ENCODE measurements at places on chromosomes 3 and 15.
A peak's percentile ranks its signal among the peaks of the same experiment; 100 is the strongest.

- no peak for DNase-seq
Observed at GRCh38 chr3:172158741-172159140, 119.4 kb downstream of the FNDC3B start.

DNA sequence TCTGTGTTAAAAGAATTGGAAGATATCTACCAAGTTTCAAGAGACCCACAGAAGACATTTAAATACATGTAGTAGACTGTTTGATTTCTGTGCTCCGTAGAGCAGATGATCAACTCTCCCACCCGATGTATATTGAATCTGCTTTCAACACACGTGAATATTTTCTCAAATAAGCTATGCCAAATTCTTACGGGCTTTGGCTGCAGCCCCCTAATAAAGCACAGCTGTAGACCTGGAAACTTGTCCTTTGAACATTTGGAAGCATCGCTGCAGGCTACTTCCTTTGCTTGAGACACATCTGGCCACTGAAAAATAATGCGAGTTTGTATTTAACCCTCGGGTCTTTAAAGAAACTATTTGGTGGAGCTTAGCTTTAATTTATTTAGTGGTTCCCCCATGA is 98.3 kb upstream of the SELENOK start:
- DNase-seq: peak; percentile 28

- no peak for DNase-seq
Observed at GRCh38 chr3:151307131-151307530, 9.5 kb downstream of the GPR87 start.

DNA sequence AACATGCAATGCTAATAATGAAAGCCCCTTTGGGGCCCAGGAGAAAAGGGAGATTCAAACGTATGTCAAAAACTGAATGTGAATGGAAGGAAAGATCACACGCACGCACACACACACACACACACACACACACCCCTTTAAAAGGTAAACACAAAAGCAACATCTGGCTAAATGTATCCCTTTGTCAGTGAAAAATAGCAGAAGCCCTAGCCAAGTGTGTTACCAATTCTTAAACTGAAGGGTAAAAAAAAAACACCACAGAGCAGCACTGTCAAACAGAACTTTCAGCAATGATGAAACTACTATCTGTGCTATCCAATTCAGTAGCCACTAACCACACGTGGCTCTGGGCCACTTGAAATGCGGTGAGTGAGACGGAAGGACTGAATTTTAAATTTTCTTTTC is 4.9 kb downstream of the RFTN1 start:
- peak; percentile 59 for DNase-seq

GRCh38 chr3:125512135-125512920 is 7.7 kb downstream of the SNX4 start:
- DNase-seq: no peak

GRCh38 chr3:39327746-39328349 is 1.7 kb upstream of the CCR8 start:
- DNase-seq: no peak

DNA sequence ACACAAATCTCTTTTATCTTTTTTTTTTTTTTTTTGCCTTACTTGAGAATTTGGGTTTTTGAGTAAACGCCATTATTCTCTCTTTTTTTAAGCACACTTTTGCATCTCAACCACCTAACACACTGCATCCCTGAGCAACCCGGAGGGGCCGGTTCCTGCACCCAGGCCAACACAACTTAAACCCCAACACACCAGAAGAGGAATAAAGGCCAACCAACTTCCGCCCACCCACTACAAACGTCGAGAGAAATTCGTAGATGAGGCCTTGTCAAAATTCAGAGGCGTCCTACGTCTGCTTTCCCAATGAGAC is 389 bp upstream of the CCNB2 start:
- no peak for DNase-seq

- no peak for DNase-seq
Observed at GRCh38 chr15:33374226-33374914, 63.6 kb downstream of the RYR3 start.

GRCh38 chr3:194321693-194322640 is 29.2 kb downstream of the CPN2 start:
- no peak for DNase-seq

GRCh38 chr15:68209735-68210408 is 4.7 kb upstream of the CALML4 start:
- no peak for DNase-seq

DNA sequence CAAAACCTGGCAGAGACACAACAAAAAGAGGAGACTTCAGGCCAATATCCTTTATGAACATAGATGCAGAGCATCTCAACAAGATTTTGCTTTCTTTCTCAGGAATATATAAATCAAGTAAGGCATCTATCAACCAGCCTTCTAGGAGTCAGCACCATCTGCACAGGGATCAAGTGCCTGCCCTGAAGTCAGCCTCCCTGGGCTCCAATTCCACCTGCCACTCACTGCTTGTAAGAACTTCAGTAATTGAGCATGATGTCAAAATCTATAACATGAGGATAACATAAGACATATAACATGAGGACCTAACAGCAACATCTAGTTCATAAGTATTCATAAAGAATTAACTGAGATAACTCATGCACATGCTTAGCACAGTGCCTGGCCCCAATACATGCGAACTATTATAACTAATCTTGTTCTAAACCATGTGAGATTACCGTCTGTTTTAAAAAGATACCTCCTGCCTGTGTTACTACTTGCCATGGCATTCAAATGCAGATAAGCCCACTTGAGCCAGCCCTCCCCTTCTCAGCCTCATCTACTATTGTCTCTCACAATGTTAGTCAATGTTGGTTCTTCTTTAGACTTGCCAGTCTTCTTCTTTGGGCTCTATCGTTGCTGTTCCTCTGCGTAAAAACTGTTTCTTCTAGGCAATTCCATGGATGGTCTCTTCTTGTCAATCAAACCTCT is 91.6 kb downstream of the PLD1 start:
- no peak for DNase-seq

GRCh38 chr3:10015461-10015904 is 10.8 kb upstream of the FANCD2 start:
- peak; percentile 99 for DNase-seq

- DNase-seq: no peak
Observed at GRCh38 chr15:41659190-41659589, 1.0 kb upstream of the MGA start.

DNA sequence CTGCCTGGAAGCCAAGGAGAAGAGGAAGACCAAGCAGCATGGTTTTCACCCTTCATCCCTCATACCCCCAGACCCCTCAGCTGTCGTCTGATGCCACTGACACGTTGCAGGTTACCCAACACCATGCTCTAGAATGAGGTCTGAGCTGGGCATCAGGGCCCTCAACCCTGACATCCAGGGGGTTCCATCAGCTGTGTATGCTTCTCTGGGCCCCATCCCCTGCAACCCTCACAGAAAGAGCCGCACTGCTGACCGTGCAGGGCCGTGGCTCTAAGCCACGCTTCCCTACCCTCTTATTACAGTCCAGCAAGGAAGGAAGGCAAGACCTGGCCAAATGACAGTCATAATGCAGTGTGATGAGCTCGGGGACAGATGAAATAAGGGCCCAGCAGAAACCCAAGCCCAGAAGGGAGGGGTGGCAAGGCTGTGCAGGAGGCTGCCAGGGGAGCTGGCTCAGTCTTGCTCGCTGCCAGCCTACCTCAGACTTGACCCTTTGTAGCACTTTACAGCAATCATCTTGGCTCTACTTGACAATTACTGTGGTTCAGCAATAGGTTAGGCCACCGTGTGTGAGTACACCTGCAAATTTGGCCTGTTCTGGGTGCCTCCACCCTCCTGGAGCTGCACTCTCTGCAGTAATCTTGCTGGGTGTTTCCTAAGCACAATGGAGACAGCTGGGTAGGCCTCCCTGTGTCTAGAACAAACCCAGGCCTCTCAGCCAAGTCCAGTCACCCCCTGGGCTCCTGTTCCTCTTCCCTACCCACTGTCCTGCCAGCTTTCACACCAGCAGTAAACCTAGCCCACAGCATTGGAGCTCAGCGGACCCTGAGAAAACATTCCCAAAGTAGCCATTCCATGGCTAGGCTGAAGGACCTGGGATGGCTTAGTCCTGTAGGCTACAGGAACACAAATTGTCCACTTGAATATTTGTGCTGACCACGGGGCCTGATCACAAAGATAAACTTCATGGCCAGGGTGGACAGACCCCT is 115.3 kb upstream of the NEO1 start:
- no peak for DNase-seq

DNA sequence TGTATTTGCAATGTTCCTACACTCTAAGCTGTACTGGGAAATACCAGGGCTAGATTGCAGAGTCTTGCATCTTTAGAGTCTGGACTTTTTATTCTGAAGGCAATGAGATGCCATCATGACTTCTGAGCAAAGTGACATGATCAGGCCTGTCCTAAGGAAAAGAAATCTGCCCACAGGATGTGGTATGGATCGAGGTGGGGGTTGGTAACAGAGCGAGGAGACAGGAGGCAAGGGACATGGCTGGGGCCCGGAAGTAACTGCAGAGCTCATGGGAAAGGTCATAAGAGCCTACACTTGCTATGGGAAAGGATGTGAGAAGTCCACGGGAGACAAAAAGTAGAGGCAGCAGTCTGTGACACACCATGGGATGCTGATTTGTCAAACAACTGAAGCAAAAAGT is 121.5 kb downstream of the OXNAD1 start:
- no peak for DNase-seq

DNA sequence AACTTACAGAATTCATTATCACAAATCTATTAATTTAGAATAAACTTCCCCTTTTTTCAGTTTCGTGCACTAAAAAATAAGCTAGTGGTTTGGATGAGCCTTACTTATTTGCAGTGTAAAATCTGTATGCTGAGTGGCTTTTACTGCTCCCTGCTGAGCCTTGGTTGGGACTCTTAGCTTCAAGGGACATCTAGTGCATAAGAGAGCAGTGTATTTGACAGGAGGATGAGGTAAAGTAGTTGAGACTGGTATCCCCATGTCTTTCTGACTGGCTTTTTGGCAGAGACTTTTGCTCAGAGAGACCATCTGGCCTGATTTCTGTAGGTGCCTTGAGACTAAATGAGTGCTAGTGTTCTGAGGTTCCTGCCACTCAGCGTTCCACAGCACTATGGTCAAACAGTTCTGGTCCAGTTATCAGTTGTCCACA is 11.8 kb downstream of the CAPN7 start:
- no peak for DNase-seq

DNA sequence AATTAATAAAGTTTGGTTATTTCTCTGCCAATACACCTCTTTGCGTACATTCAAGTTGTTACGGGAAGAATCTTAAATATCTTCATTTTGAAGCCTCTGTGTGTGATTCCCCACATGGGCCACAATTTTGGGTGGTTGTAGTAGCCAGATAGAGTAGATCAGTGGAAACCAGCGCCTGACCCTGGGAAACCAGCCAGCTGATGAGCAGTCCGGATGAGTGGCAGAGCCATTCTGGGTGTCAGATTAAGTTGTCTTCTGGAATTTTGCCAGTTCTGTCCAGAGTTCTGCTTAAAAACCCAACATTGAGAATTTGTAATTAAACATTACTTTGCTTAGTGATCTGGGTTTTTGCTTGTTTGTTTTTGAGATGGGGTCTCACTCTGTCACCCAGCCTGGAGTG is 49.7 kb downstream of the MRPS25 start:
- DNase-seq: peak; percentile 56

- no peak for DNase-seq
Observed at GRCh38 chr3:8571256-8571655, 69.6 kb downstream of the LMCD1 start.
